Progenitor cell of endocrine pancreas (in vitro differentiated cells): ENCODE measurements at places on chromosomes 12 and 14. TPM values are rescaled to one million over a fixed set of nuclear protein-coding genes. Genes with fewer than 3 reads are reported as not detected.

Gene JDP2
- 13.1 and 16.7 TPM in 2 replicates for total RNA-seq

GRCh38 chr12:99960311-99960710 lies 24.4 kb downstream of the ANKS1B start:
- no peaks in the 10 kb centered on the region for H3K36me3 ChIP-seq
- H3K27me3 ChIP-seq, result no peaks in the 10 kb centered on the region
- DNase-seq, result no peak
- H3K4me3 ChIP-seq, result no peak overlapping the region
- no peak overlapping the region for H3K27ac ChIP-seq

Gene C3AR1
- not detected in 2 replicates for total RNA-seq

DNA sequence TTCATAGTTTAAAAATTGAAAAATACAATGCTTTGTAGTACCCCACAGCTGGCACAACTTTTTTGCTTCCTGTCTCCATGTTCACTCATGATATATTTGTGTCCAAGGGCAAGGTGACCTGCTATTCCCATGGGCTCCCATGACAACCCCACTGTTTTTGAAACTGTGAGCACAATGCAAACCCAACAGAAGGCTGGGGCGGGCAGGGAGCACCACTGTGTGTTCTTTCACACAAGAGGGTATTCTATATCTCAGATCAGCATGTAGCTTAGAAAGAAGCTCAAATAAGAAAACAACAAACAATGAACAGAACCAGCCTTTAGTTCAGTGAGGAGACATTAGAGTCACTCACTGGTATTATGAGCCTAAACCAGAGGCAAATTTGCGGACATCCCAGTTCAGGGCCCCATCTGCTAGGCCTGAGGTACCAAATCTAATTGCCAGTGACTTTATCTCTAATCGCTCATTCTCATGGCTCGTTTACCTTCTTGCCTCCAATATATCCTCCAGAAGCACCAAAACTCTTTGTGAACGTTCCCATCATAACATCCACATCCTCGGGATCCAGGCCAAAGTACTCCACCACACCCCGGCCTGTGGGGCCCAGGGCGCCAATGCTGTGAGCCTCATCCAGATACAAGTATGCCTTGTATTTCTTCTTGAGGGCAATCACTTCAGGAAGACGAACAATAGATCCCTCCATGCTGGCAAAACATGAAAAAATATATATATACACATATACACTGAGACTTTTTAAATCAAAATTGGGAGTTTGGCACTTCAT lies 56.4 kb upstream of the ISM2 start:
- peaks cover 8% of the 10 kb centered on the region for H3K36me3 ChIP-seq
- no peaks in the 10 kb centered on the region for H3K27me3 ChIP-seq
- H3K4me3 ChIP-seq, result no peak overlapping the region
- DNase-seq, result no peak
- H3K27ac ChIP-seq, result no peak overlapping the region
- no peaks in the 10 kb centered on the region for H3K4me1 ChIP-seq
